ENCODE measurements at places on chromosomes 3 and 15.

DNA sequence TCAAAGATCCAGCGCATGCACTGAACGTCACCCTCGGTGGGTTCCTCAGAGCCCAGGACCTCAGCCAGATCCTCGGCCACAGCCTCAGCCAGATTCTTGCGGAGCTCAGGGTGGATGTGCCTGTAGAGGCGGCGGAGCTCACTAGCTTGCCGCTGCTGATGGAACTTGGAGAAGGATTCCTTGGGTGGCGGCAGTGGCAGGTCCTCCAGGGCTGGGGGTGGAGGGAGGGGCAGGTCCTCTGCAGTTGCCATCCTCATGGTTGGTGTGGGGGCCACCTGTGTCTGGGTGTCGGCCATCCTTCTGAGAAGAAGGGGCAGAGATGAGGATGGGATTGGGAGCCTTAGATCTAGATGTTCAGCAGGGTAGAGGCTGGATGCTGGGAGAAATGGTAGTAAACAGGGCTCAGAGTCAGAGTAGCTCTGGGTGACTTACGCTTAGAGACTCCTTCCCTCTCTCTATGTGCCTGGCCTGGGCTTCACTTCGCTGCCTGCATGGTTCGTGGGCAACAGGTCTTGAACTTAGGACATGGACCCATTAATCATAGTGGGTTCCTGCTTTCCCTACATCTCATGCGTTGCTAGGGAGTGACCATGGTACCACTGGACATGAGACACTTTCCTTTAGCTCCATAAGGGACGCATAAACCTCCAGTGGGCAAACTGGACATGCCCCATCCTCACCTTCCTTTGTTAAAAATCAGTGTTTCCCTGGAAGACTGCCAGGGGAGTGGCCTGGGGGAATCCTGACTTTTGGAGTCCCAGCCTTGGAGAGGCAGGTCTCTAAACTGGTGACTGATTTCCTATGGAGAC, 3.0 kb downstream of the XIRP1 start:
- DNase-seq = no peak

DNA sequence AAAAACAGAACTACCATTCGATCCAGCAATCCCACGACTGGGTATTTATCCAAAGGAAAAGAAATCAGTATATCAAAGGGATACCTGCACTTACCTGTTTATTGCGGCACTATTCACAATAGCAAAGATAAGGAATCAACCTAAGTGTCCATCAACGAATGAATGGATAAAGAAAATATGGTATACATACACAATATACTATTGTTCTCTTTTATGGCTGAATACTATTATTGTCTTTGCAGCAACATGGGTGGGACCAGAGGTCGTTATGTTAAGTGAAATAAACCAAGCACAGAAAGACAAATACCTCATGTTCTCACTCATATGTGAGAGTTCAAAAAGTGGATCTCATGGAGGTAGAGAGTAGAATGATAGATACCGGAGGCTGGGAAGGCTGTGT, 118.3 kb upstream of the FAM3D start:
- no peak for DNase-seq

DNA sequence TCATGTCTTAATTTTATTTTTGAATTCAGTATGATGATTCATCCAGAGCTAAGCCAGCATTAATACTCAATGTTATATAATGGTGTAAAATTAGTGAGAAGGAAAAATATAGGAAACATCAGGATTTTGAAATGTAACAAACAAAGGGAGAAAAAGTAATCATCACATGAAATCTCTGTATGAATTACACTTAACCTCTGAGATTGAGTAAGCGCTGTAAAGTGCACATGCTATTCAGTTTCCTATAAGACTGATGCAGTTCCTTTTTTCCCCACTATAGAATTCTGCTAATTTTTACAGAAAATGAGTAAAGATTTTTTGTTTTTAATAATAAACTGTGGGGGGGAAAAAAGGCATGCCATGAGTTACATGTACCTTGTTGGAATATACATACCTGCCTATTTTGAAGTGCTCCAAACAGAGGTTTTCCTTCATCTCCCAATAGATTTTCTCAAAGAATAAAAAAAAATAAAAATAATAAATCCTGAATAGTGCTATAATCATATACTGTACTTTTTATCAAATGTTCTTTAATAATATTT, 64.0 kb upstream of the TTBK2 start:
- no peak for DNase-seq

DNA sequence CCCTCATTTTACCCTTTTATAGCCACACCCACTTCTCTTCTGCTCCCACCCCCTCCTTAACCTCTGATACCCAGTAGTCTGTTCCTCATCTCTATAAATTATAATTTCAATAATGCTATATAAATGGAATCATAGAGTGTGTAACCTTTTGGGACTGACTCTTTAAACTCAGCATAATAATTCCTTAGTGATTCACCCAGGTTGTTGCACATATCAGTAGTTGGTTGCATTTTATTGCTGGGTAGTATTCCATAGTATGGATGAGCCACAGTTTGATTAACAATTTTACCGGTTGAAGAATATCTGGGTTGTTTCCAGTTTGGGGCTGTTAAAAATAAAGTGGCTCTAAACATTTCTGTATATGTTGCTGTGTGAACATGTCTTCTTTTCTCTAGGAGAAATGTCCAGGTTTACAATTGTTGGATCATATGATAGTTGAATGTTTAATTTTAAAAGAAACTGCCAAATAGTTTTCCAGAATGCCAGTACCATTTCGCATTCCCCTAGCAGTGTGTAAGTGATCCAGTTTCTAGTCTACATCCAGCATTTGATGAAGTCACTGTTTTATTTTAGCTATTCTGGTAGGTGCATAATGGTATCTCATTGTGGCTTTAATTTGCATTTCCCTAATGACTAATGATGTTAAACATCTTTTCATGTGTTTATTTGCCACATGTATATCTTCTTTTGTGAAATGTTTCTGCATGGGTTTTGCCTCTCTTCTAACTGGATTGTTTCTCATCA, 68.5 kb downstream of the VPS8 start:
- DNase-seq = no peak

DNA sequence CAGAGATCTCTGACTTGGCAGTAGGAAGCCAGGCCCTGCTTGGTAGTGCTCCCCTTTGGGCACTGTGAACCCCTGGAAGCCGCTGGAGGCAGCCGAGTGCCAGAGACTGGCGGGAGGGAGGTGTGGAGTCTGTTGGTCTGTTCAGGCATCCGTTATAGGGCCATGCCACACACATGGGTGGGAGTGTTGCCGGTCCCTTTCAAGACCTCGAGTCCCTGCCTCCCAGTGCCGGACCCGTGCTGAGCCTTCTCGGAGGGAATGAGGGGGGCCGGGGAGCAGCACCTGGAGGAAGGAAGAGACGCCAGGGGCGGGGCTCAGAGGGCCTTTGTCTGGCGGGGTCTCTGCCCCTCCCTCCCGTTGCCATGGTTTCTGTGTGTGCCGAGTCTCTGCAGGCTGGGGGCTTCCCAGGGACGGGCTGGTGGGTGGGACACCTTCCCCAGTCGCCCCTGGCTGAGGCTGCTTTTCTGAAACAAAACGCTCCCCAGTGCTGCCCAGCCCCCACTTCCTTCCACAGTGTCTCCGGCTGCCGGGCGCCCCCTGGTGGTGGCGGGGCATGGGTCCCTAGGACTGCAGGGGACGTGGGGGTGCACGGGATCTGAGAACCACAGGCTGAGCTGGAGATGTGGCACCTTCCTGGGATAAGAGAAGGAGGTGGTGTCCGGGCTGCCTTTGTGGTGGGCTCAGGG, 10.0 kb downstream of the GNAI2 start:
- no peak for DNase-seq

DNA sequence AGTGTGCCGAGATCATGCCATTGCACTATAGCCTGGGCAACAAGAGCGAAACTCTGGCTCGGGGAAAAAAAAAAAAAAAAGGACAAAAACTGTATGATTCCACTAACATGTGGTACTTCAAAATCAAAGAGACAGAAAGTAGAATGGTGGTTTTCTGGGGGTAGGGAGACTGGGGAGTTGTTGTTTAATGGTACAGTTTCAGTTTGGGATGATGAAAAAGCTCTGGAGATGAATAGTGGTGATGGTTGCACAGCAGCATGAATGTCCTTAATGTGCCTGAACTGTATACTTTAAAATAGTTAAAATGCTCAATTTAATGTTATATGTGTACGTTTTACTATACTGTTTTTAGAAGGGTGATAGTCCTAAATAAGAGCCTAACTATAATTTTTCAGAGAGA, 27.4 kb downstream of the RAD51 start:
- DNase-seq = no peak

DNA sequence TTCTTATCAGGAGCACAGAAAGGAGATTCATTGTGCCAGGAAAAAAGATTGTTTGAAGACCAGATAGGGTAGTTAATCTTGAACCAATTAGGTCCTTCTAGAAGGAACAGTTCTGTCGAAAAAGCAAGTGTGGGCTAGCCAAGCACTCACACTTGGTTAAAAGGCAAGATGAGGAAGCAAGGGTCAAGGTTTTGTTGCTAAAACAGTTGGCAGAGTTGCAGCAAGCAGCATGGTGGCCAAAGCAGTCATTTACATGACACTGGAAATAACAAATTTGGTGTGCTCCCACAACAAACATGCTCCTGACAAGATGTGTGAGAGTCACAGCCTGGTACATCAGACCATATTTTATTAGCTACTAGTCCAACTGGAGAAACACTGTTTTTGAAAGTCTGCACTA, 228.0 kb upstream of the CFAP20DC start:
- no peak for DNase-seq

DNA sequence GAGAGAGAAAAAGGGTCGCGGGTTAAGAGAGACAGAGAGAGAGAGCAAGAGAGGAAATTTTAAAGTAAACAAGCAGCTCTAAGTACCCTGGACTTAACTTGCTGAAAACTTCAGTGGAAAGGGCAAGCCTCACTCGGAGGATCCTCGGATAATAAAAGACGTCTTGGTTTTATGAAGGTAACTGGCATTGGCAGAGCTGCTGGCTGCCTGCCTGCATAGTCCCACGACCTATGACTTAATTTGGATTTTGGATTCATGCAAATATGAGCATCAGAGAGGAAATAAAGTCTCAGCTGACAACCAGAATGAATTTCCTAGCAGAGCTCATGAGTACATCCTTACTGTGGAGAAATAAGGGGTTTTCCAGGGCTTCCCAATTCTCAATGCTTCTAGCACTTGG, 95.1 kb upstream of the PDZRN3 start:
- no peak for DNase-seq

DNA sequence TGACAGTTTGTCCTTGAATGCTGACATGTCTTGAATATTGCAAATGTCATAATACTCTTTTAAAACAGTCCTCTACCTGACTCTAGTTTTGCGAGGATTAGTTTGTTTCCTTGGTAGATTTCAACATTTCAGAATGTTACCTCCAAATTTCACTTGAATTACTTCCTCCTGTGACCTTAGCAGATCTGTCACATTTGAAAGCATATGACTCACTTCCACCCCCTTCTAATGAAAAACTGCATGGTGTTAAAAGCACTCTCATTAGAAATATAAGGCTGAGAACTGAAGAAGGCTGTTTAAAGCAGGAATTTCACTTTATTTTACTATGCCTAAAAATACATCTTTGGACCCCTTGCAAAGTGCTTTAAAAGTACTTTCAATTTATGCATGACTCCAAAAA, 598.7 kb upstream of the TGFBR2 start:
- DNase-seq = no peak

DNA sequence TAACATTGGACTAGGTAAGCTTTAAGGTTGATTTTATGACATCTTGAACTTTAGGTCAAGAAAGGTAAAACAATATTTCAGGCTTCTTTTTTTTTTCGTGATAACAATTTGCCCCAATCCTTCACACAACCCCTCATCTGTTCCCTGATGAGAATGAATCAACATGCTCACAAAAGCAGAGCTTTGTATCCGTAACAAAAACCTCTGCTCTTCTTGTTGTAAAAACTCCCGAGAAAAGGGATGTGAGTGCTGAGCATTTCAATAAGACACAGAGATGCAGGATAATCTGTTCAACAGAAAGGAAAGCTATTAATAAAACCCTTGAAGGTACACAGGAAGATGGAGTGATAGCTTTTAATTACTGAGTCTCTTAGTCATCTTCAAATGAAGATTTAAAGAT, 94.3 kb downstream of the RAD18 start:
- no peak for DNase-seq

GRCh38 chr3:34346656-34347055, 548.2 kb downstream of the PDCD6IP start:
- DNase-seq = no peak

DNA sequence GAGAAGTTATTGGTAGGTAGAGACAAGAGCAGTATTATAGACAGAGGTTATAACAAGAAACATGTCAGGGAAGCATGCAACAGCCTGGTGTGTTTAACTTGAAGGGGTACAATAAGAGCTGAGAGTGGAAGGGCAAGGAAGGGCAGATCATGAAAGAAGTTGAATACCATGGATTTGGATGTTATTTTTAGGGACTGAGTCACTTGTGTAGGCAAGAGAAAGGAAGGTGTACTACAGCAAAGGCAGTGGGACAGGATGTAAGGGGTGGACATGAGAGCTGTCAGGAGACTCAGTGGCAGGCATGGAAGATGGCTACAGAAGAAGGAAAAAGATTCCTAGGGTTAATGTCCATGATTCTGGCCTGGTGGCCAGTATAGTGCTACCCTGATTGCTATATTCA, 66.4 kb downstream of the TFG start:
- no peak for DNase-seq

GRCh38 chr3:34782871-34783270, 856.5 kb upstream of the ARPP21 start:
- DNase-seq = no peak

GRCh38 chr3:141410408-141410807, 42.1 kb downstream of the ZBTB38 start:
- DNase-seq = no peak

DNA sequence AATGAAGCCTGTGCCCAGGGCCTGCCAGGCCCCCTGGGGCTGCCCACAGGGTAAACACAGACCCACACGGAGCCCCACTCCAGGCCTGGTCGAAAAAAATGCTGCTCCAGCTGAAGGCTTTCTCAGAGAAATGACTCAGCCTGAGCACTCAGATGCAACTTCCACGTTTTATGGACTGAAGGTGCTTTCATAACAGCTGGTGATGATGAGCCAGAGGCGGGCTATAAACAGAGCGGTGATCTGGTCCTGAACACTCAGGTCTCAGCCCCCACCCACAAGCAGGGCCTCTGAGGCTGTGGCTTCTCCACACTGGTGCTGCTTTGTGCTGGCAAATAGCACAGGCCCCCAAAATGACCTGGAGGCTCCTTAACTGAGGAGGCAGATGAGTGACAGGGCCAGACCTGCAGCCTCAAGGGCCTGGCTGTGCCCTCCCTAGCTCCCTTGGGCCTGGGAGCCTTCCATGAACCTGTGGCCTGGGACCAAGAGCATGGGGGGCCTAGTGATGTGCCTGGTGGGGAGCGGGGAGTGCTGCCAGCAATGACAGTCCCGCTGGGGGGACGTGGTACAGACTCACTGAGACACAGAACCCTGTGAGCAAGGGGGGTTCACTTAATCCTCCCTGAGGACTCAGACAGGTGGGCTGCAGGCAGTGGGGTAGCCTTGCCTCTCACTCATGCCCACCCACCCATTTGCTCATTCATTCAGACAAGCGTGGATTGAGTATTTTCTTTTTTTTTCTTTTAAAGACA, 23.0 kb upstream of the FURIN start:
- DNase-seq = no peak
